H7 (cell line): ENCODE measurements at places on chromosomes 3 and 15.

- DNase-seq, result no peak
These were observed 87.0 kb downstream of the TMEM266 start for GRCh38 chr15:76146812-76147211.

- peak; percentile 60 for DNase-seq
These were observed 567 bp downstream of the TICRR start for GRCh38 chr15:89575656-89576416.

DNA sequence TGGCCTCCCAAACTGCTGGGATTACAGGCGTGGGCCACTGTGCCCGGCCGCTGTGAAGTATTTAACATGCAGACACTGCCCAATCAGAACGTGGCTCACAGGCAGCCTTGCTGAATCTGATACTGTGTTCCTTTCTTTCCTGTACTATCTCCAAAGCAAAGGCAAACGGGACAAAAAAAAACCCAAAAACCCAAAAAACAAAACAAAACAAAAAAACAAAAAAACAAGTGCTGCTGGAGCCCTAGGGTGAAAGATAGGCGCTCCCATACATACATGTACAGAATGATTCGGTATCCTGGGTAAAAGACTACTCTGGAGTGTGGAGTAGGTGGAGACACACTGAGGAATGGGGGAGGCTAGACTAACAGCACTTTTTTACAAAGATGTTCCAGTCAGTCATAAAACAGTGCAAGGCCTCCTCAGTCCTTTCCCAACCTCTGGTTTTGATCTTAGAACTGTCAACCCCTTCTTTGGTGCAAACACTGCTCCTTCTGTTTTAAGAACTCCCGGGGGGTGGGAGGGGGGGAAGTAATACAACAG, 7.7 kb upstream of the MAP1A start:
- no peak for DNase-seq

GRCh38 chr3:104878395-104878794, 488.3 kb upstream of the ALCAM start:
- no peak for DNase-seq

DNA sequence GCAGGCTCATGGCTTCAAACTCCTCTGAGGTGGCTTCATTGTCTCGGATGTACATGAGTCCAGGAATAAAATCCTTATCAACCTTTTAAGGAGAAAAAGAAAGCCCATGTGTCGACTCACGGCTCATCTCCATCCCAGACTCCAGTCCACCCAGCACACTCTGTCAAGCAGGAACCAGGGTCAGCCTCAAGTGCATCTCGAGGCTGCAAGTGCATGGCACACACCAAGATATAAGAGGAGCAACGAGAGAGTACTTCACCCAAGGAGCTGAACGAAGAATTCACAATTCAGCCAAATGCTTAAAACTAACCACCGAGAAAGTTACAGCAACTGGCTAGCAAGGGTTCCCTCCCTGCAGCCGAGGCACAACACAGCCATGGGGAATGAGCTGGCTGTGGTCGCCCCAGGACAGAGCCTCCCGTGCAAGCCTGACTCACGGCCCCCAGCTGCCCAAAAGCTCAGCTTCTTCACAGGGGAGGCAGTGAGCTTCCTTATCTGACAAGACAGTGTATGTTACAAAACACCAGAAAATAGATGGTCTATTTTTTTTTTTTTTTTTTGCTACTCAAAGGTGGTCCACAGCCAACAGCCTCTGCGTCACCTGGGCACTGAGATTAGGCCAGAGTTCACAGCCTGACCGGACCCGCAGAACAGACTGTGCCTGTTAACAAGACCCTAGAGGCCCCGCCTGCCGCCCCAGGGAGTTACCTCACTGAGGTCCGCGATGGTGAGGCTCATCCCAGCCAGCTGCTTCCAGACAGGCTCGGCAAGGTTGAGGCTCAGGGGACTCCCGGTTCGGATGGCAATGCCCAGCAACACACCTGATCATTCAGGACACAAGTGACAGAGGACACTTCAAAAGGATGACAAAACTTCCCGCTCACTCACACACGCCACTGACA, 15.9 kb upstream of the OCA2 start:
- DNase-seq, result peak; percentile 33

DNA sequence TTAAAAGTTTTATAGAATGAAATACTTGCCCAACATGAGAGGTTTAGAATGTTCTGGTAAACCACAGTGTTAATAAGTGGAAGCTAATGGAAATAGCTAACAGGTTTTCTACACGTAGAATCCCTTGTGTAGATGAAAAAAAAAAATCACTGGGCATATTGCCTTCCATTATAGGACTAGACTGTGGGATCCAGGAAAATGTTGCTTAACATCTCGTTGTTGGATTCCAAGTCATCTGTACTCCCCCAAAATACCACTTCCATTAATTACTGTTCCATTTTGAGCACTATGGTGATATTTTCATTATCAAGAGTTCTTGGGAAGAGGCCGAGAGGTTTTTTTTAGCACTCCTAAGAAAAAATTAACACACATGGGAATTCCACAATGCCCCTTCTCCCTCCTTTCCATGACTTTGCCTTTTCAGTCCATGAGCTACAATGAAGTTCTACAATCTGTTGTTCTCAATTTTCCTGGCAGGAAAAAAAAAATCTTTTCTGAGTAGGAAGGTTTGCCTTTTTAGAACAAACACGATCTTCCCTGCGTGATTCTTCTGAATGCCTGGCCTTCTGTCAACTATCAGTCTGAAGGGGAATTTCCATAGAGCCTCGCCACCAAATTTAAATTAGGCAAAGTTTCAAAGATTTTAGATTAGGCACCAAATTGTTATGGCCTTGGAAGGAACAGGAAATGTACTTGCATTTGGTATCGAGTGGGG, 74.4 kb upstream of the CTDSPL start:
- no peak for DNase-seq

DNA sequence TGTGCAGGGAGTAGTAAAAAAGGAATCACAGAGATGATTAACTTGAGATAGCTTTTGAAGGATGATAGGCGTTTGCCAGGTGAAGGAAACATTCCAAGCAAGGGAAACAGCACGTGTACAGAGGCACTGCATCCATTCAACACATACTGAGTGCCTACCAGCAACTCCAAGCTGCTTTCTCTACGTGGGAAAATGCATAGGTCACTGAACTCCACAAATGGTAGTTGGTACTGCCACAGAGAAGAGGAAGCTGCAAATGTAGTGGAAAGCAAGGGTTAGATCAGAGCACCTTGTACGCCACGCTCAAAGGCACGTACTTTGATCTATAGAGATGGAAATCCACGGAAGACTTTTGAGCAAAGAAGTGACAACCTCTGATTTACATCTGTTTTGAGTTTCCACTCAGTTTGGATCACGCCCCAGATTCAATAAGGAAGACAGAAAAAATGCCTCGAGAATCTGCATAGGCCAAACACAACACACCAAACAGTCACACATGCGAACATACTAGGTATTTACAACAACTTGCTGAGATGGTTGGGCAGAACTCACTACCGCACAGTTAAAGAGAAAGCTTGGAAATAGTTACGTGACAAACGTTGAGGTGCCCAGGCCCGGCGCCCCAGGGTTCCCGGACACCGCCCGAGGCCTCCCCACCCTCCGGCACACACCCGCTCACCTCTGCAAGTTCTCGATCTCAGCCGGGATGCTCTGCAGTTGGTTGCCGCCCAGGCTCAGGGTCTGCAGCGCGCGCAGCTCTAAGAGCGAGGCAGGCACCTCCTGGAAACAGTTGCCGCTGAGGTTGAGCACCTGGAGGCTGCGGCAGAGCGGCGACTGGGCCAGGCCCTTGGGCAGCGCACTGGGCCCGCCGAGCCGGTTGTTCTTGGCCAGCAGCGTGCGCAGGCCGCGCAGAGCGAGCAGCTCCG, 826 bp downstream of the LRRC58 start:
- peak; percentile 85 for DNase-seq

GRCh38 chr3:23650371-23651140, 155.2 kb upstream of the UBE2E1 start:
- no peak for DNase-seq

- no peak for DNase-seq
These were observed 8.2 kb downstream of the RCN2 start for GRCh38 chr15:76939715-76940114.

DNA sequence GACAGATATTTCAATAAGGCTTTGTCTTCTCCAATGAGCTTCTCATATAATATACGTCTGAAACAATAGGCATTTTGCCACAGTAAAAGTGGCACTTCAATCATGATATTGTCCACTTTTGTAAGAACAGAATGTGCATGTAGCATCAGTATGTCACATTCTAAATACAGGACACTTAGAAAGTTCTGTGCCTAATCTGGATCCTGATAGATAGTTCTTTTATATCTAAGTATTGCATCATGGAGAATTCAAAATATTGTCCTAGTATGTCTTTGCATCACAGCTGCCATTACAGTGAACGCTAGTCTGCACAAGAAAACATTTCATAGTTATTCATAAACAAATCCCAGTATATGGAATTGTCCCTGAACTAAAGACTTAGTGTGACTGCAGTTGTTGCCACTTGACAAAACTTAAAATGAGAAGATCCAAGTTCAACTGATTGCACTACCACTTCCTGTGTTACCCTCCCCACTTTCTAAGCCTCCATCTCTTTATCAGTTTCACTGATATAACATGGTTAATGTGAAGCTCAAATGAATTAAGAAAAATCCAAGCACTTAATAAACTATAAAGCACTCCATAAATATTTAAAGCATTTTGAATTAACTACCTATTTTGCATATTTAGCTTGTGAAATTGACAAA, 19.6 kb downstream of the LRRFIP2 start:
- no peak for DNase-seq
